ENCODE measurements at places on chromosomes 7 and 10.

DNA sequence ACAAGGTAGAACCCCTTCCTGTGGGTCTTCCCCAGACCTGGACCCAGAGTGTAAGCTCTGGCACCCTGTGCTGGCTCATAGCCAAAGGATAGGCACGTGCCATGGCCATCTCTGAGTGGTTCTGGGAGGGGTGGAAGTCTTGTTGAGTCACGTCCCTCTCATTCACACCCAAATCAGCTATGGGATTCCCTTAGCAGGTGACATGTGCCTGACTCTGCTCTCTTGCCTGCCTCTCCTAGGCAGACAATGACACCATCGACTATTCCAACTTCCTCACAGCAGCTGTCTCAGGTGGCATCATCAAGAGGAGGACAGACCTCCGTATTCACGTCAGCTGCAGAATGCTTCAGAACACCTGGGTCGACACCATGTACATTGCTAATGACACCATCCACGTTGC lies 59.8 kb downstream of the C10orf120 start:
- no peak for DNase-seq

- no peak for DNase-seq
Measured at GRCh38 chr10:119441921-119442757, 100.4 kb downstream of the RGS10 start.

DNA sequence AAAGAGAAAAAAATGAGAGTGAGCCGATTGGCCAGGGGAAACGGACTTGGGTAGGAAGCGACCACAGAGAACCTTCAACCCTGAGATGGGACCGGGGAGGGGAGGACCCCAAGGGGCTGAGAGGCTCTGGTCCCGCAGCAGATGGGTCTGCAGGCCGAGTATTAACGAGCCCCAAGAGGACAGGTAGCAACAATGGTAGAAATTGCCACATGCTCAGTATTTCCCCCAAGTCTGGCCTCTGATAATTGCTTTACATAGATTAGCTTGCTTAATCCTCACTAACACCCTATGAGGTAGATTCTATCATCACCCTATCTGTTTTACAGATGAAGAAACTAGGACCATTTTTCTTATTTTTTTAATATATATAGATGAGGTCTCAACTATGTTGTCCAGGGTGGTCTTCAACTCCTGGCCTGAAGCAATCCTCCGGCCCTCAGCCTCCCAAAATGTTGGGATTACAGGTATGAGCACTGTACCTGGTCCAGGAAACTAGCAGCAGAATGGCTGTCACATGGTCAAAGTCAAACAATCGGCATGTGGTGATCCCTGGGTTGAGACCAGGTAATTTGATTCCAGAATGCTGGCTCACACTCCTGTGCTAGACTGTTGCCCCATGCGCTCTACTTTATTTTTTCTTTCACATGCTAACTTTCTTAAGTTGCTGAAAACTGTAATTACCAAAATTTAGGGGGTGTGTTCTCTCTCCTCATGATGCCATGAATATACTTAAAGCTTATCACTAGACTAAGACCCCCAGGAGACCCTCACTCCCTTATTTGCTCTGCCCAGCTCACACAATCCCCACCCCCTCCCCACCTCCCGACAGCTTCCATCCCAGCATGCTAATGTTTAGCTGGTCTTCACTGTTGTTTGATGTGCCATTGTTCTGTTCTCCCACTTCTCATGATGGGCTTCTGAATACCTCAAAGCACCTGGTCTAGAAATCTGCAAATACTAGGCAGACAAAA lies 67.9 kb upstream of the AFAP1L2 start:
- no peak for DNase-seq

DNA sequence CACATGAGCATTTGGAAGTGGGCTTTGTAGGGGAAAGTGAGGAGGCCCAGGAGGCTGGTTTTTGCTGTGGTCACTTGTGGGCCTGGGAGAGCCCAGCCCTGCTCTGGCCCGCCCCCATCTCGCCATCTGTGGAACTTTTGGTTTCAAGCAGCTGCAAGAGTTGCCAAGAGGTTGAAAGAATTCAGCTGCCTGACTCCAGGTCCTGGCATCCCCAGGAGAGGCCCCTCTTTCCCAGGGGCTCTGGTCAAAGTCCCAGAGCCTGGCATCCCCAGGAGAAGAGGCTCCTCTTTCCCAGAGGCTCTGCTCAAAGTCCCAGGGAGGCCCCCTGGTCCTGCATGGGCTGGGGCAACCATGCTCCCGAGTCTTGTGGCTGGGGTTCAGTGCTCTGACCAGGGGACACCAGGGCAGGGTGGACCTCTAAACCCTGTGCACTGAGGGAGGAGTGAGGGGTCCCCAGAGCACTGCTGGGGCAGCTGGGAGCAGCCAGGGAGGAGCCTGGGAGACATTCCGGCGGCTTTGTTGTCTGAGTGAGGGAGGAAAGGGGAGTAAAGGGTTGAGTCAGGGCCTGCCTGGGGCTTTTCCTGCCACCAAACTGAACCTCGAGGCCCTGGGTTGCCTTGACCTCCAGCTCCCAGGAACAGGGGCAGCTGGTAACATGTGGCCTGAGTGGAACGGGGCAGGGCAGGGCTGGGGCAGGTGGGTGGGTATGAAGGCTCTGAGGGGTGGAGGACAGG lies 27.7 kb upstream of the CSGALNACT2 start:
- DNase-seq, result no peak
